ENCODE measurements at places on chromosomes 11 and 22.
A peak's percentile ranks its signal among the peaks of the same experiment; 100 is the strongest.

GRCh38 chr11:3052109-3052479, 5.1 kb downstream of the CARS1 start:
- no peak for DNase-seq

DNA sequence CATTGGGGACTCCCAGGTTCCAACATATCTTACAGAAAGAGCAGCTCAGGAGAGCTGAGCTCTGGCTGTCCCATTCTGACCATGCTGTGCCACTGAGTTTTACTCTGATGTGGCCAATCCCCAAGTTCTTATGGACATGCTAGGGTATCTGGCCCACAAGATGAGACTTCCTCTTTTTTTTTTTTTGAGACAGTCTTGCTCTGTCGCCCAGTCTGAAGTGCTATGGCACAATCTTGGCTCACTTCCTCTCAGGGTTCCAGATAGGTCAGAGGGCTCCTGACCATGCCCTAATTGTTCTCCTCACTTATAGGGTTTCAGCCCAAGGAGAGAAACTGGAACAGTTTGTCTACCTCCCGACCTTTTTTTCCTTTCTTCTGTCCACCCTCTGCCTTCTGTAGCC, 152.3 kb upstream of the CCDC90B start:
- DNase-seq, result no peak

GRCh38 chr11:10401256-10401655, 53.8 kb upstream of the AMPD3 start:
- DNase-seq, result no peak

GRCh38 chr11:82776377-82776776, 42.7 kb upstream of the FAM181B start:
- DNase-seq, result no peak

DNA sequence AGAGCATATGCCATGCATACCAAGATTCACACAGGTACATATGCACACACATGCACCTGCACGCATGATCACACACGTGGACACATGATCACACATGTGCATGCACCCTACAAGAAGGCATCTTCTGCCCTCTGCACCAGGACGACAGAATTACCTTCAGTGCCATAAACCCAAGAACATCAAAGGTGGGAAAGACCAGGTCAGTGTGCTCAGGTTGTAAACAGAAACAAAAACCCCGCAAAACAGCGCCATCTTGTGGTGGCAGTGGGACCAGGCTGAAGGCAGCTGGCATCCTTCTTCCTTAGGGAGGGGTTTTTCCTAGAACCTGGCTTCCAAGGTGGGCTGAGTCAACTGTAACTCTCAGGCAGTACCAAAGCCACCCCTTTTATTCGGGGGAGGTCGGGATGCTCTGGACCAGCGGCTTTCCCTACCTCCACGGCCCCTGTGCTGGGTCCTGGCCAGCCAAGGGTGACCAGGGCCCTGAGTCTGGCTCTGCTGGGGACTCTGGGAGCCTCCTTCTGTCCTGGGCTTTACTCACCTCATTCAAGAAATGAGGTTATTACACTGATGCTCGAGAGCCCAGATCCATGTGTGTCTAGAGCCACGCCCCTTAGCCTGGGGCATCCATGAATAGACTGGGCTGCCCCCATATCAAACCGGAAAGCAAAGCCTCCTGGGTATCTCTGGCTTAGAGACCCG, 69.4 kb upstream of the FGF3 start:
- DNase-seq, result peak; percentile 46

- no peak for DNase-seq
Observed at GRCh38 chr11:85089654-85090053, 537.5 kb downstream of the DLG2 start.

GRCh38 chr11:73313652-73314051, 5.6 kb downstream of the ARHGEF17 start:
- DNase-seq, result no peak

DNA sequence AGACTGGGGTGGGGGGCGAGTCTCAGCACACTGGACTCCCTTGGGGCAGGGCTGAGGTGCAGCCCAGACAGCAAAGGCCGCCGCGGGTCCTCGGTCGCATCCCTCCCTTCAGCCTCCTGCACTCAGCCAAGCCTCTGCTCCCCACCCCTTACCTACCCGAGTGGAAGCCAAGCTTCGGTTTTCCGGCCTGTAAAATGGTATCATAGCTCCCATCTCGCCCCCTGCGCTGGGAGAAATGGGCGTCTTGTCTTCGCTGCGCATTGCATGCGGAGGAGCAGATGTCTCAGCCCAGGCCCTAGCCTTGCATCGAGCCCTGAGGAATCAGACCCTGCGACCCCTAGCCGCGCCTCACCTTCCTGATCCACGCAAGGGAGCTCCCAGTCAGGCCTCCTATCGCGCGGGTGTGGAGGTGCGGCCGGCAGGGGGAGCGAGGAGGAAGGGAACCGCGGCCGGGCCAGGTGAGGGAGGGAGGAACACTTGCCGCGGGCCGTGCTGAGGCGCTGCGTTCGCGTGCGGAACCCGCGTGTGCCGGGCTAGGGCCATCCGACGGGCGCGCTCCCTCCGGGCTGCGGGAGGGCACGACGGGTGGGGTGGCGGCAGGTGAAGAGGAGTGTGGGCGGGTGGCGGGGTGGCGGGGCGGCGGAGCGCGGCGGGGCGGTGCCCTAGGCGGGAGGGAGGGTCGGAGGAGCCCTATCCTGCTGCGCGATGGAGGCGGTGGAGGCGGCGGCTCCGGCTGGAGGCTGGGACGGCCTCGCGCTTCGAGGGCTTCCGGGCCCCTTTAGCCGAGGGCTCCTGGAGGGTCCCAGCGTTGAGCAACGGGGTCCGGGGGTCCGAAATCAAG, 4.1 kb upstream of the TBX1 start:
- DNase-seq, result peak; percentile 47

DNA sequence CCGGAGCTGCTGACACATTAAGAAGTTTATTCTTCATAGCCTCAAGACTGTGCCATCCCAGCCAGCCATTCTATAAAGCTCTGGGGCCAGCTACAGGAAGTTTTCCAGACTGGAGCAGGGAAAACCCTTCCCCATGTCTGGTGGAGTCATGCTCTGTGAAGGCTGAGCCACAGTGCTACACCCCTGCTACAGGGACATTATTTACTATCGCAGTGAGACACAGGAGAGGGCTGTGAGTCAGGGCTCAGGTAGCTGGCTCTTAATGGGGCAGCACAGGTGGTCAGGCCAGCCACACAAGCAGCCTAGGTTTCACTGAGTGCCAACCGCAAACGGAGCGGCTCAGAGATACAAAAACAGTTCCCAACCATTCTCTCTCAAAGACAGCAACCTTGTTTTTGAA, 12.1 kb downstream of the HPS4 start:
- no peak for DNase-seq

- DNase-seq, result no peak
Observed at GRCh38 chr22:22687638-22688500, 43.5 kb downstream of the GGTLC2 start.

GRCh38 chr11:69447786-69448185, 33.7 kb upstream of the LINC01488 start:
- no peak for DNase-seq

DNA sequence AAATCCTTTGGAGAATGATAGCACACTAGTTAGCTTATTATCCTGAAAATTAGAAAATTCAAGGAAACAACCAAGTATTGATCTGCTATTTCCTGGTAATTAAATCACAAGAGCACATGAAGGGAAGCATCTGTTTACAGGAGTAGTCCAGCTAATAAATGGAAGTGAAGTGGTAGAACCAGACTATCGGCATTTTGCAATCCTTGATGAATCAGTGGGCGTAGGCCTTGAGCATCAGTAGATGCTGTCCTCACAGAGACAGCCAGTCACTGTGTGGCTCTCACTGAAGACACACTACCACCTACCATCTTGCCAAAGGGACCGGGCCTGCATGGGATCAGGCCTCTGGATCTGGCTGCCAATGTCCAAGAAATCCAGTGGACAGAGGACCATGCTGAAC, 69.8 kb downstream of the FBLN1 start:
- no peak for DNase-seq

GRCh38 chr11:134956450-134957210, 544.6 kb upstream of the B3GAT1 start:
- DNase-seq, result no peak

GRCh38 chr11:31366795-31367194, 2.7 kb downstream of the DCDC1 start:
- no peak for DNase-seq

GRCh38 chr11:67090717-67091116, 28.3 kb upstream of the KDM2A start:
- DNase-seq, result no peak

GRCh38 chr11:77403211-77403610, 70.7 kb downstream of the PAK1 start:
- no peak for DNase-seq

- DNase-seq, result no peak
Observed at GRCh38 chr11:78465169-78465942, 47.7 kb upstream of the GAB2 start.

GRCh38 chr22:45101515-45102227, 62.1 kb upstream of the NUP50 start:
- DNase-seq, result no peak

DNA sequence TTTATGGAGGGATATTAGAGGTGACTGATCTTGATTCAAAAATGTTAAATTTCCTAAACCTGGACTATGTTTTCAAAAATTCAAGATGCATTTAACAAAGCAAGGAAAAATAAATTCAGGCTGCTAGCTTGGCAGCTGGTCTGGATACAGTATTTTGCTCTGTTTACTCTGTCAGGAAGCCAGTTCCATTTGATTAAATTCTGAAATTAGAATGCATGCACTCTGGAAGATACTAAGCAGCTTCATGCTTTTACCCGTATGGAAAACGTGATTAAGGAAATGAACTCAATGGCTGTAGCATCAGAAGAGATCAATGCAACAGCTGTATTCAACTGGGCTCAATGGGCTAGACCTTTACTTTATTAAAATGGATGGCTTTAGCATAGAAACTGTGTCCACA, 14.2 kb downstream of the C11orf71 start:
- DNase-seq, result no peak

GRCh38 chr11:123145220-123145619, 49.8 kb downstream of the CLMP start:
- no peak for DNase-seq

- no peak for DNase-seq
Observed at GRCh38 chr11:44626645-44627044, 61.2 kb downstream of the CD82 start.
